ENCODE measurements at places on chromosomes 13 and 19. TPM values are rescaled to one million over a fixed set of nuclear protein-coding genes. Genes with fewer than 3 reads are reported as not detected.
A peak's percentile ranks its signal among the peaks of the same experiment; 100 is the strongest.

- peaks cover 3% of the 10 kb centered on the region for H3K36me3 ChIP-seq
- no peak for DNase-seq
- peaks cover 8% of the 10 kb centered on the region for H3K4me1 ChIP-seq
- H3K27ac ChIP-seq: no peak overlapping the region
- peaks cover 13% of the 10 kb centered on the region for H3K27me3 ChIP-seq
These were observed 18.2 kb downstream of the IL17D start for GRCh38 chr13:20721454-20722357.

GRCh38 chr13:66509175-66509574, 721.0 kb downstream of the PCDH9 start:
- no peak for DNase-seq
- H3K36me3 ChIP-seq: peaks cover 2% of the 10 kb centered on the region
- no peak overlapping the region for H3K4me3 ChIP-seq
- H3K27ac ChIP-seq: no peak overlapping the region
- H3K4me1 ChIP-seq: peaks cover 11% of the 10 kb centered on the region

GRCh38 chr13:27952876-27953675, 16.0 kb downstream of the CDX2 start:
- H3K27me3 ChIP-seq: peaks cover 94% of the 10 kb centered on the region
- peak overlapping the region; percentile 79 for H3K4me3 ChIP-seq
- no peak for DNase-seq
- no peaks in the 10 kb centered on the region for H3K36me3 ChIP-seq
- no peaks in the 10 kb centered on the region for H3K4me1 ChIP-seq

DNA sequence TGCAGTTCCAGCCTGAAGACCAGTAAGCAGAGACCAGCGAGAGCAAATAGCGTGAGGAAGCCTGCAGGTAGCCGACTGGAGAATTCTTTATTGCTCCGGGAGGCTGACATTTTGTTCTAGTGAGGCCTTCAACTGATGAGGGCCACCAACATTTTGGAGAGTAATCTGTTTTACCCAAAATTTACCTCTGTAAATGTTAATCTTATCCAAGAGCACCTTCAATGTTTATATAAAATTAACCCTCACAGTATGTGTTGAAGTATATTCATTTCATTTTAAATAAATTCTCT, 546.4 kb upstream of the SLITRK5 start:
- no peaks in the 10 kb centered on the region for H3K27me3 ChIP-seq
- H3K4me3 ChIP-seq: no peak overlapping the region
- H3K4me1 ChIP-seq: peaks cover 17% of the 10 kb centered on the region
- H3K36me3 ChIP-seq: no peaks in the 10 kb centered on the region
- DNase-seq: no peak
- peak overlapping the region; percentile 95 for H3K27ac ChIP-seq

- no peak overlapping the region for H3K27ac ChIP-seq
- H3K27me3 ChIP-seq: peaks cover 12% of the 10 kb centered on the region
- peak overlapping the region; percentile 87 for H3K4me3 ChIP-seq
- H3K4me1 ChIP-seq: peaks cover 6% of the 10 kb centered on the region
- peaks cover 13% of the 10 kb centered on the region for H3K36me3 ChIP-seq
These were observed 4.1 kb upstream of the CD79A start for GRCh38 chr19:41872775-41873647.

- no peak overlapping the region for H3K27ac ChIP-seq
- H3K4me3 ChIP-seq: no peak overlapping the region
- H3K4me1 ChIP-seq: no peaks in the 10 kb centered on the region
- H3K27me3 ChIP-seq: peaks cover 8% of the 10 kb centered on the region
- no peaks in the 10 kb centered on the region for H3K36me3 ChIP-seq
- DNase-seq: no peak
These were observed 72.3 kb downstream of the KCTD12 start for GRCh38 chr13:76813891-76814290.

DNA sequence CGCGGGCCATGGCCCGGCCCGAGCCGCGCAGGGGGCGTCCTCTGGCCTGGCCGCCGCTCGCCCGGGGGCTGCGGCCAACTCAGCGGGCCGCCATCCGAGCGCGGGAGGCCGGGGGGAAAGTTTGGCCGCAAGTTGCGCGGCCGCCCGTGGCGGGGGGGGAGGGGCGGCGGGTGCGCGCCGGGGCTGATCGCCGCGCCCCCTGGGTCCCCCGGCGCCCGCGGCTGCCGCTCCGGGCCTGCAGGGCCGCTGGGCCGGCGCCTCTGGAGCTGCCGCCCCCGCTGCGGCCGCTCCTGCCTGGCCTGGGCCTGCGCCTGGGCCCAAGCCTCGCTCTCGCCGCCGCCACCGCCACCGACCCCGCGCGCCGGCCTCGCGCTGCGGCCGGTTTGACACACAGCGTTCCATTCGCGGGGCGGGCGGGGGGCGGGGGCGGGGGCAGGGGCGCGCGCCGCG, at the start of gene NR2F6:
TSS of gene NR2F6 (minus strand) at position 385 of the 450 bp plus-strand sequence. CDS start 699 bp downstream, outside the sequence.
- peaks cover 9% of the 10 kb centered on the region for H3K27me3 ChIP-seq
- no peak for DNase-seq
- H3K4me1 ChIP-seq: peaks cover 57% of the 10 kb centered on the region
- peak within 1 kb of the TSS; percentile 98 for H3K27ac ChIP-seq
- peak within 1 kb of the TSS; percentile 98 for H3K4me3 ChIP-seq

DNA sequence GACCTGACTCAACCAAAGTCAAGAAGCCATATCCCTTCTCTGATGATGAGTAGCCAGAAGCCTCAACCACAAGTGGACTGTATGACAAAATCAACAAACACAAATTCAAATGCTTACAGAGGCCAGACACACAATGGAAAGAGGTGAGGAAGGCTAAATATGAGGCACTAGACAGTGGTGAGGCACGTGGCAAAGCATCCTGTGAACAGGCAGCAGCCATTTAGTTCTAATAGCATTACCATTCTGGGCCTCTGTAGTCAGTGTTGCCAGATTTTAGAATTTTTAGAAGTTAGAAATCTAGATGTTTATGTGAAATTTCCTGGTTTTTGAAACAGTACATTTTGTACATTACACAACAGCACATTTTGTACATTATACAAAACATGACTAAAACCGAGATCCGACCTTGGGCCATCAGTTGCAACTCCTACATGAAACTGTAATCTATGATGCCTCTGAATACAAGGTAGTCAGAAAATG, 403.3 kb downstream of the COG6 start:
- H3K36me3 ChIP-seq: no peaks in the 10 kb centered on the region
- no peaks in the 10 kb centered on the region for H3K27me3 ChIP-seq
- peaks cover 5% of the 10 kb centered on the region for H3K4me1 ChIP-seq
- no peak overlapping the region for H3K27ac ChIP-seq
- no peak for DNase-seq
- no peak overlapping the region for H3K4me3 ChIP-seq

DNA sequence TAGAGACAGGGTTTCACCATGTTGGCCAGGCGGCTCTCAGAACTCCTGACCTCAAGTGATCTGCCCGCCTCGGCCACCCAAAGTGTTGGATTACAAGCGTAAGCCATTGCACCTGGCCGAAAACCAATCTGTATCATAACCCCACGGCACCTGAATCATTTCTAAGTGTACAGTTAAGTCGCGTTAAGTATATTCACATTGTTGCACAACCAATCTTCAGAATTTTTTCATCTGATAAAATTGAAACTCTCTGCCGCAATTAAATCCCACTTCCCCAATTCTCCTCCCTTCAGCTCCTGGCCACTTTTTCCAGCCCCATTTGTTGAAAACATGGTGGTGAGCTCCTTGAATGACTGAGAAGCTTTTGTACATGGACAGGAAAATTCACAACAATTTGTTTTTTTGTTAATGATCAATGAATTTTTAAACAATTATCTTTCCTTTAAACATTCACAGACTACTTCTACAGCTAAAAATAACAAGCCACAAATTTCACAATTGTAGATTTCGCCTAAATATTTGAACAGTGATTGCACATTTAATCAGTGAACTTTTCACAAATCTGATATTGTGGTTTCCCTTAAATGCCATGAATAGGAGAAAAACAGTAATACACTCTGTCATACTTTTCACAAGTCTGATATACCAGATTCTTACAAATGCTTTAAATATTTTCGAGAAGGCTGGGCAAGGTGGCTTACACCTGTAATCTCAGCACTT, 13.8 kb downstream of the FGF21 start:
- no peak for DNase-seq
- H3K4me3 ChIP-seq: no peak overlapping the region
- H3K27ac ChIP-seq: no peak overlapping the region
- H3K27me3 ChIP-seq: peaks cover 34% of the 10 kb centered on the region

- peaks cover 21% of the 10 kb centered on the region for H3K4me1 ChIP-seq
- H3K27ac ChIP-seq: no peak overlapping the region
- DNase-seq: peak; percentile 64
- H3K36me3 ChIP-seq: no peaks in the 10 kb centered on the region
These were observed 6.5 kb downstream of the RAB11B start for GRCh38 chr19:8396563-8397203.

- peak overlapping the region; percentile 59 for H3K4me3 ChIP-seq
- peaks cover 34% of the 10 kb centered on the region for H3K4me1 ChIP-seq
- DNase-seq: no peak
- H3K27ac ChIP-seq: peak overlapping the region; percentile 52
- H3K27me3 ChIP-seq: no peaks in the 10 kb centered on the region
These were observed 7.1 kb downstream of the LDLR start for GRCh38 chr19:11096210-11096841.

- no peak overlapping the region for H3K4me3 ChIP-seq
- DNase-seq: no peak
- no peaks in the 10 kb centered on the region for H3K36me3 ChIP-seq
- no peaks in the 10 kb centered on the region for H3K4me1 ChIP-seq
These were observed 33.2 kb upstream of the PEPD start for GRCh38 chr19:33554821-33555220.

GRCh38 chr19:15118789-15119494, 11.7 kb downstream of the SYDE1 start:
- H3K27me3 ChIP-seq: no peaks in the 10 kb centered on the region
- H3K4me3 ChIP-seq: peak overlapping the region; percentile 10
- peaks cover 2% of the 10 kb centered on the region for H3K4me1 ChIP-seq
- DNase-seq: no peak
- H3K36me3 ChIP-seq: peaks cover 17% of the 10 kb centered on the region

DNA sequence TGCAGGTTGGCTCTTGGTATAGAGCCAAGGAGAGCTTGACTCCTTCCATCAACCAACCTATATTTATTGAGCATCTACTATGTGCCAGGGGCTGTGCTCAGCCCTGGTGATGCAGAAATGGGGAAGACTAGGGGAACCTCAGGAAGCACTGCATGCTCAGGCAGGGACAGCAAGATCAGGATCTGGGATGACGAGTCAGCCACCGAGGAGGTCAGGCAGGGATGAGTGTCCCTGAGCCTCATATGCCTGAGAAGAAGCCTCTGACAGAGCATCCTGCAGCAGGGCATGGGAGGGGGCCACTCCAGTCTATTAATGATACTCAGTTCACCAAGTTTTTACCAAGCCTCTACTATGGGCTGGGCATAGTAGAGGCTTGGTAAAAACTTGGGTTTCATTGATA, 158.1 kb downstream of the KATNAL1 start:
- peaks cover 10% of the 10 kb centered on the region for H3K4me1 ChIP-seq
- no peak overlapping the region for H3K27ac ChIP-seq
- H3K4me3 ChIP-seq: no peak overlapping the region

Gene IGSF23
- total RNA-seq: not detected

Gene LYL1
- total RNA-seq: 0.30 TPM

Gene CASP14
- total RNA-seq: not detected

Gene PLEKHF1
- 1.2 TPM for total RNA-seq

Gene ZGLP1
- 11.3 TPM for total RNA-seq

Gene BRSK1
- 50.0 TPM for total RNA-seq

Gene THSD1
- 0.75 TPM for total RNA-seq

Gene CALR3
- total RNA-seq: not detected
